H9 (cell line): ENCODE measurements at places on chromosomes 2 and 18.

DNA sequence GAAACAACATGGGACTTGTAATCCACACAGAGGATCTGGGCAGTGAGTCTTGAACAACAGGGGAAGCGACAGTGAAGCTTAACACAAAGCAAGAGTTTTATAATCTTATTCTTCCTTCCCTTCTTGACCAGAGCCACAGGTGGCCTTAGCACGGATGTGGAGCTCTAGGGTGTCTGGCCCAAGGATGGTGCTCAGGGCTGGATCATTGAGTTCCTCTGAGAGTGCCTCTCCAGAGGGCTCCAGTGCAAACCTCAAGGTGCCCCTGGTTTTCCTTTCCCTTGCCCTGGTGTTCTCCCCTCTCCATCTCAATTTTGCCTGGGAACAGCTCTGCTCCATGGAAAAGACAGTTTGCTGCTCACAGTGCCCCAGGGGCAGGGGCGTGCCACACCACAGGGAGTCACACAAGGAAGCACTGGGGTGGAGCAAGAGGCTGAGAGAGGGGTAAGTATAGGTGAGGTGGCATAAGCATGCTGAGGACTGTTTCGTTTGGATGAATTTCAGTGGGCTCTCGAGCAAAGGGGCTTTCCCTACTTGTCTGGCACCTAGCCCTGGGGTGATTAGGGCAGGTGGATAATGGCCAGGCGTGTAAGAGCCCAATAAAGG, 88.6 kb upstream of the B3GNT7 start:
- no peak for DNase-seq

- no peak for DNase-seq
Measured at GRCh38 chr2:101967826-101968513, 23.8 kb upstream of the IL1R2 start.

DNA sequence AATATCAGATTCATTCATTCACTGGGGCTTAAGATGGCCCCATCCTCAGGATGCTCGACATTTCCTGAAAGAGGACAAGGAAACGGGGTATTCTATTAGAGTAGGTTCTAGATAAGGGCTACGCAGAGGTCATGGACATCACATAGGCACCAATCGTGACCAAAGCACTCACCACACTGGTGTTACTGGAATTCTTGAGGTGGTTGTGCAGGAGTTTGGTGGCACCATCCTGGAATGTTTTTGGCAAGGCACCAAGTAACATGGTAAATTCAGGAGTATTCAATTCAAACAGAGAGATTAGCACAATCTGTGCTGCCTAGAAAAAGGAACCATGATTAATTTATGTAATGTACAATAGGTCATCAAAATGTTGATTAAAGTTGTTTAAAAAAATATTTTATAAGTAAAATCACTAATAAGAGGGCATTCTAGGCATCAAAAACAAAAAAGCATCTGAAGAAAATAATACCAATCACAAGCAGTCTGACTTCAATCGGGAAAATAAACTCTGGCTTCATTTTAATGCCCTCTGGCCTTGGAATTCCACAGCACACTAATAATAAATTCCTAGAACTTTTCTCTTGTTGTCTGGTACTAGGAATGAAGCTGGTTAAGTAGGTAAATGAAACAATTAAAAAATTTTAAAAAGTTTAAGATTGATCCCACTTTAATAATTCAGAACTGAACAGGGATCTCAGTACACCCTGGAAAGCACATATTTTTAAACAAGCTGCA, 102.8 kb upstream of the TFCP2L1 start:
- no peak for DNase-seq

DNA sequence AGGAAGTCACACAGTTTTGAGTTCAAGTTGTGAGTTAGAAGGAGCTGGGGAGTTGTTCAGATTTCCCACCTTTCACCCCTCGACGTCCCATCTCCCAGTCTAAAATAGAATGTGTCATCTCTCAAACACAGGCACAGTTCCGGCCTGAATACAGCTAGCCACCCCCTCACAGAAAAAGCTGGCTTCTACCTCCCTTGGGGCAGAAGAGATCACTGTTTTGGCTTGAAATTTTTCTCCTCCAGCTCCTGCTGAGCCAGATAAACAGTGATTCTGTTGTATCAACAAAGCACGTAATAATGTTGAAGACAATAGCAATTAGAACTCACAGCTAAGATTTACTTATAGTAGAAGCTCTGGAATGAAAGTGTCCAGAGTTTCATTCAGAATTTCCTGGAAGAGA, 74.7 kb downstream of the KIAA2012 start:
- no peak for DNase-seq

GRCh38 chr18:50277942-50278341, 3.4 kb downstream of the MBD1 start:
- no peak for DNase-seq

- peak; percentile 95 for DNase-seq
Measured at GRCh38 chr2:189783927-189784867, at the start of the genes ORMDL1 and PMS1. TSS of gene ORMDL1 (minus strand) at chr2:189784339. CDS start at chr2:189782595, 1,744 bp downstream. TSS of gene PMS1 (plus strand) at chr2:189784450. CDS start at chr2:189791810, 7,360 bp downstream.

DNA sequence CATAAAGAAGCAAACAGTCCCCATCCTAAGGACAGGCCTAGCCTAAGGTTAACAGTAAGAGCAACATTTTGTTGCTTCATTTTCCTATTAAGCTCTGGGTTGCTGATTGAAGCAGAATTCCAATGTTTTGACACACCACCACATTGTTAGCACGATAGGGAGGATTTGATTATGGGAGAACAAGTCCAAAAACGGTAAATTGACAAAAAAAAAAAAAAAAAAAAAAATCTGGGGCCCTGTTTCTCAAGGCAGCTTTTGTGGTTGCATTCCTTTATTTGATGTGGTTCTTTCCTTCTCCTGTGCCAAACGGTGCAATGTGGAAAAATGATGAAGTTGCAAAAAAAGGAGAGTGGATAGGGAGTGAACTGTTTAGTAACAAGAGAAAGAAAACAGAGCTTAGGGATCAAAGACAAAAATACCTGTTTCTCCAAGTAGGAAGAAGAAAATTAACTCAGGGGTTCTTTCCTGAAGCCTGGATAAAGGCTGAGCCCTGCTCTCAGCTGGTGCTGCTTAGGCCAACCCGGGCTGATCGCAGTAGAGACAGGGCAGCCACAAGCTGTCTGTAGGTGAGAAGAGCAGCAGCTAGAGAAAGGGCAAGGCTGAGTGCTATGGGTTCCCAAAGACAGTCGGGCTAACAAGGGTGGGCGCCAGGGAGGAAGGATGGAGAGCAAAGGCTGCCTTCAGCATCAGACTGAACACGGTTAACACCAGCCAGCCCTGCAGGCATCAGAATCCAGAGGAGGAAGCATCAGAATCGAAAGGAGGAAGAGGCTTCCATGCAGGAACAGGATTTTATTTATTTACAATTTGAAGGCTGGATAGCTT, 167.8 kb upstream of the FOSL2 start:
- no peak for DNase-seq

DNA sequence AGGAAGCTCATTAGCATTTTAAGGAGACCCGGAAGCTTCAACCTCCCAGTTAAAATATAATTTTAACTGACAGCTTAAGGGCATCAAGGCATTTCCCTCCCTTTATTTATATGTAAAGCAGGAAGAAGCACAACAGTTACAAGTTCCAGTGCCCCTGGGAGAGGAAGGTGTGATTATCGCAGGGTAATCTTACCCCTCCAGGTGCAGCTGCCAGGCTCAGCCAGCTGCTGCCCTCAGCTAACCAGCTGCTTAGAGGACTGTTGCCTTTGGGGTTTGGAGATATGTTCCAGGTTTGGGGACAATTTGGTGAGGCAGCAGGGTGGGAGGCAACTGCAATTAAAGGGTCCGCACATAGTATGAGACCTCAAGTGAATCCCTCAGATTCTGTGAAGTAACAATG, 55.3 kb upstream of the SETBP1 start:
- no peak for DNase-seq

DNA sequence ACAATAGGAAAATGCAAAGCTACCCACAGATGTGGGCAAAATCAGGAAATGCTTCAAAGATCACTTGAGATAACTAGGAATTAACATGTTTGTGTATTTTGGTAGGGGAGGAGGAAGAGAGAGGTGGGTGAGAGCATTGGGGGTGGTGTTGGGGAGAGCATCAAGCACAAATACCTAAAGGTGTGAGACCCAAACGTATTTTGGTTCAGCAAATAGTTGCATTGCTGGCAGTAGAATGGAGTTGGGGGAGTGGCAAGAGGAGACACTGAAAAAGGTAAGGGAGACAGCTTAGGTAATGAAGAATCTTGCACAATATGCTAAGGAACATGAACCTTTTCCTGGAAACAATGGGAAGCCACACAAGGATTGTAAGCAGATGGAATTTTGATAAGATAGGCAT, 1.5 kb upstream of the PELI1 start:
- DNase-seq: no peak

GRCh38 chr2:237298151-237299118, 115.5 kb downstream of the COL6A3 start:
- no peak for DNase-seq

GRCh38 chr2:38509314-38509946, 93.3 kb downstream of the HNRNPLL start:
- DNase-seq: no peak

DNA sequence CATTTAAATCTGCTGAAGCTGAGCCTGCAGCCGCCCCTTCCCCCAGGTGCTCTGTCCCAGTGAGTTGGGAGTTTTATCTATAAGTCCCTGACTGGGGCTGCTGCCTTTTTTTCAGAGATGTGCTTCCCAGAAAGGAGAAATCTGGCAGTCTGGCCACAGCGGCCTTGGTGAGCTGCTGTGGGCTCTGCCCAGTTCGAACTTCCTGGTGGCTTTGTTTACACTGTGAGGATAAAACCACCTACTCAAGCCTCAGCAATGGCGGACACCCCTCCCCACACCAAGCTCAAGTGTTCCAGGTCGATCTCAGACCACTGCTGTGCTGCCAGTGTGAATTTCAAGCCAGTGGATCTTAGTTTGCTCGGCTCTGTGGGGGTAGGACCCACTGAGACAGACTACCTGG, 97.3 kb downstream of the ACAA2 start:
- no peak for DNase-seq

DNA sequence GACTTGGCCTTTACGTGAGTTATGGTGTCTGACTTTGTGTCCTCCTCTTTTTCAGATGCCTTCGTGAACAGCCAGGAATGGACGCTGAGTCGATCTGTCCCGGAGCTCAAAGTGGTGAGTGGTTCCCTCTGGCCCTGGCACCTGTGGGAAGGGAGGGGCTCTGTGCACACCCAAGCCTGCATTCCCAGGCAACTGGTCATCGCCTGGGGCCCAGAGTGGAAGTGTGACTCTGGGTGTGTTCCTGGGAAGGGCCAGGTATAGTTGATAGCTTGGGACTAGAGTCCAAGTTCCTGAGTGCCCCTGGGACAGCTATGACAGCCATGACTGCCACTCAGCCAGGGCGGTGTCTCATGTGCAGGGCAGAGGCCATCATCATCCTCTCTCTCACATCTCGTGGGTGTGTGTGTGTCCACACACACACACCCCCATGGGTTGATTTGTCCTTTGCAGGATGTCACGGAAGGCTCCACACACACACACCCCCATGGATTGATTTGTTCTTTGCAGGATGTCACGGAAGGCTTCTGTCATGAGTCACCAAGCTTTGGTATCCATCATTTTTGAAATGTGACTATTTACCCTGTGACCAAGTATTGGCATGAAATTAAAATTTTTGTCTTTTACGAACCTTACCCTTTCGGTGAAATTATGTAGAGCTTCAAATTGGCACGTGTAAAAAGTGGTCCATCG, 215.4 kb downstream of the AGAP1 start:
- DNase-seq: no peak

DNA sequence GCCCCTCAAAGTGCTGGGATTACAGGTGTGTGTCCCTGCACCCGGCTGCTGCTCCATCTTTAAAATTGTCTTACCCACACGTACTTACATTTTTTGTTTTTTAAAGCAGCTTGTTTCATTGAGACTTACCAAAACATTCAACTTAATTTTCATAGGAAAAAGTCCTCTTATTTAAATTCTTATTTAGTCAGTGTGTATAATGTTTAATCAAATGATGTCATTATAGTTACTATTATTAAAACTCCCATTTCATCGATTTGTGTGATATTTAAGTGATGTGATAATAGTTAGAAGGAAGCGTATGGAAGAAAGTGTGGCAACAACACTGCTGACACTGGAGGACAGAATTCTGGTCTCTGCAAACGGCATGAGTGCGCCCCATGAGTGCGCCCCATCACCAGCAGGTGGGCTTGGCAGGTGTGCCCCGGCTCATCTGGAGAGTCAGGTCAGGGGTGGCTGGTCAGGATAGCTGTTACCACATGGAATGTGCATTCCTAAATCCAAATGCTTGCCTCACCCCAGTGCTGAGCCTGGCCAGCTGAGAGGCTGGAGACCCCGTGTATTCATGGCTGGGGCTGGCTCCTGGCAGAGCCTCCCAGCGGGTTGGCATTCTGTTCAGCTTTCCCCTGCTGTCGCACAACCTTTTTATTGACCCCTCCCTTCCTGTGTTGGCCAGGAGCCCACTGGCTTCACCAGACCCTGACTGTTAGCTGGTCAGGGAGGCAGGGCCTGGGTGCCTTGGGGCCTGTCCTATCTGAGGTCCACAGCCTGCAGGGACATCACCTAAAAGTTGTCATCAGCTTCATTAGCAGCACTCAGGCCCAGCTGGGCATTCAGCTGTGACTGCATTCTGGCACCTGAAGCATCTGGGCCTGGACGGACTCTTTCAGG, 79.7 kb downstream of the AGAP1 start:
- no peak for DNase-seq

DNA sequence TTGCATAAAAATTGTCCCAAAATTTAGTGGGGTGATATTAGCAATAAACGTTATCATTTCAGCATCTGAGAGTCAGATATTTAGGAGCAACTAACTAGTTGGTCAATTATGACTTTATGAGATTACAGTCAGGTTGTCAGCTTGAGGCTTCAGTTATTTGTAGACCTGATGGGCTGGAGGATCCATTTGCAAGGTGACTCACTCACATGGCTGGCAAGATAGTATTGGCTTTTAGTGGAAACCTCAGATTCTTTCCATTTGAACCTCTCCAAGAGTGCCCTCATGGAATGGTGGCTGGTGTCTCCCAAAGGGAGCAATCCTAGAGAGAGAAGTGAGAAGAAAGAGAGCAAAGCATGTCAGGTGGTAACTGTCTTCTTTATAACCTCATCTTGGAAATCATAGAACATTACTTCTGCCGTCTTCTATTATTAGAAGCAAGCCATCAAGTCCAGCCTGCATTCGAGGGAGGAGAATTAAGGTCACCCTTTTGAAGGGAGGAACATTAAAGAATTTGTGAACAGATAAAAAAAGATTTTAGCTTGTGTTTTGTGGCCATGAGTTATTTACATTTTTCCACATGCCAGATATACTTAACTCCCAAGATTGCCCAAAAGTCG, 92.5 kb downstream of the HAUS1 start:
- DNase-seq: no peak

- no peak for DNase-seq
Measured at GRCh38 chr2:98665677-98666076, 57.3 kb downstream of the UNC50 start.

DNA sequence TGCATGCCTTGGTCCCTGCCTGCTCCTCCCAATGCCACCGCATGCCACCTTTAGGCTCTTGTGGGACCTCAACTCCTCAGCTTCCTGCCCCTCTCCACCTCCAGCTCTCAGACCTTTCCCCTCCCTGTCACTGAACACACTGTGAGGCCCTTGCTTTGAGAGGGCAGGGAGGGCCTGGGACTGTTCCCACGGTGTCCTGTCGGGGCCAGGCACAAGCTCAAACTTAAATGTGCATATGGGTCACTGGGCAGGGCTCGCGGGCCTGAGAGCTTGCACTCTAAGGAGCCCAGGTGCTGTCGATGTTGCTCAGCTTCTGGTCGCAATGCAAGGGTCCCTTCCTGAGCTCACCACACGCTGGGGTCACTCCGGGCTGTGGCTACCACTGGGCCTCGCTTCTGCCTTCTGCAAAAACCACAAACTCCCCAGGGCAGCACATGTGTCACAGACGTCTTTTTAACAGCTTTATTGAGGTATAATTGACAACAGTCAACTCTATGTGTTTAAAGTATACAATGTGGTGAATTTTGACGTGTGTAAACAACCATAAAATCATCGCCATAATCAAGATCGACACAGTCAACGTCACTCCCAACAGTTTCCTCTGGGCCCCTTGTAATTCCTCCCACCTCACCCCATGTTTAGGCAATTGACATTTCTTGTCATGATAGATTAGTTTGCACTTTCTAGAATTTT, 11.9 kb upstream of the B3GNT7 start:
- DNase-seq: no peak
